ENCODE measurements at places on chromosomes 3 and 15.
A peak's percentile ranks its signal among the peaks of the same experiment; 100 is the strongest.

GRCh38 chr15:96701443-96701842 is 370.9 kb downstream of the NR2F2 start:
- no peak for DNase-seq

DNA sequence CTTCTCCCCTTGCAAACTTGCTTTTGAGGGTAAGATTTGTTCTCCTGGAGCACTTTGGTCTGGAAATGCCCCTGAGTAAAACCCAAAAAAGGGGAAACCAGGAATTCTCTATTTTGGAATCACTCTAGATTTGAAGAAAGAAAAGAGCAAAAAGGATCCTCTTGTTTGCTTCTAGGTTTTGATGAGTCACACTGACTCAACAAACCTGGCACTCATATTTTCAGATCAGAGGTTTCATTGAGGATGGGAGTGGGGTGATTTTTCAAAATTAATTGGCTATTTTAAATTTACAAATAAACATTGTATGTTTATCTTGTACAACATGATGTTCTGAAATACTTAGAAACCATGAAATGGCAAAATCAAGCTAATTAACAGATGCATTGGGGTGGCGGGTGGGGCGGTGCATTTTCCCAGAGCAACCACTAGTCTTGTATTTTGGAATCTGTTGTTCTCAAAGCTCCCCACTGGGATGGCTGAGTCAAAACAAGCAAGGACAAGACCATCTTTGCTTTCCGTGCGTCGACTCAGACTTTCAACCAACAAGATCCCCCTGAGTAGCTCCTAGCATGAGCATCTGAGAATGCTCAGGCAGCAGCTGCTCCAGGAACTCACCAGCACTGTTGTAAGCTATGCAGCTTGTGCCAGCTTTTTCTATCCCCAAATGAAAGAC is 451.4 kb downstream of the WDR72 start:
- no peak for DNase-seq

DNA sequence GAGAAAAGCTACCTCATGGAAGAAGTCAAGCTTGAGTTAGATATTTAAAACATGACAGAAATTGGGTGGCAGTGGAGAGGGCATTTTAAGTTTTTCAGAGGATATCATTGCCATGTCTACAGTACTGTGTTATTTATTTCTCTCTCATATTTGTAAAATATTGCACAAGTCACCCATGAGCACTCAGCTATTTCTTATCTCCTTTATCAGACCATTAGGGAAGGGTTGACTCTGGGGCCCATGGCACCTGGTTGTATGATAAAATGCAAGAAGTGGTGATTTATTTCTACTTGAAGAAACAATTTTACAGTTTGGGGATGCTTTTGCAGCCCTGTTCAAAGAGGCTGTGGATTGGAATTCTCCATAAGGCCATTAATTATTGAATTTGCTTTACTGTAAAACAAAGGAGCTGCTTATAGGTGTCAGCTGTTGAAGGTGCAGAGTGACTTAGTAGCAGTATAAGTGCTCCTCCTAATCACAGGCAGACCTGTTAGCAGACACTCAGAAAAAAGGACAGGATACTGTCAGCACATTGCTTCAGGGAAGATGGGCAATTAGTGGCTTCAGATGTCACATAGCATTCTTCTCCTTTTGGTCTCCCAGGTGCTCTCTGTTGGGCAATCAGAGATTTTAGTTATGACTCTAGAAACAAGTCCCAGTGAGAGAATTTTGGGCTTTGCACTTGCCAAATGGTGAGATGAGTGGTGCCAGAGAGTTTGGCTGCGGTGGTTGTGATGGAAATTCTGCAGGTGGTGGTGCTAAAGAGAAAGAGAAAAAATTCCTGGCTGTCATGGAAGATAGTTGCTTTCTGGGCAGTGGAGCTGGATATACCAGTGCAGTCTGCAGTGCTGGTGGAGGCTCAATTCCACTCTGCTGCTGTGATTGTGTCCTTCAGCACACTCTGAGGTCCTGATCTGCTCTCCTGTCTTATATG is 129.7 kb upstream of the ROPN1 start:
- DNase-seq: no peak

DNA sequence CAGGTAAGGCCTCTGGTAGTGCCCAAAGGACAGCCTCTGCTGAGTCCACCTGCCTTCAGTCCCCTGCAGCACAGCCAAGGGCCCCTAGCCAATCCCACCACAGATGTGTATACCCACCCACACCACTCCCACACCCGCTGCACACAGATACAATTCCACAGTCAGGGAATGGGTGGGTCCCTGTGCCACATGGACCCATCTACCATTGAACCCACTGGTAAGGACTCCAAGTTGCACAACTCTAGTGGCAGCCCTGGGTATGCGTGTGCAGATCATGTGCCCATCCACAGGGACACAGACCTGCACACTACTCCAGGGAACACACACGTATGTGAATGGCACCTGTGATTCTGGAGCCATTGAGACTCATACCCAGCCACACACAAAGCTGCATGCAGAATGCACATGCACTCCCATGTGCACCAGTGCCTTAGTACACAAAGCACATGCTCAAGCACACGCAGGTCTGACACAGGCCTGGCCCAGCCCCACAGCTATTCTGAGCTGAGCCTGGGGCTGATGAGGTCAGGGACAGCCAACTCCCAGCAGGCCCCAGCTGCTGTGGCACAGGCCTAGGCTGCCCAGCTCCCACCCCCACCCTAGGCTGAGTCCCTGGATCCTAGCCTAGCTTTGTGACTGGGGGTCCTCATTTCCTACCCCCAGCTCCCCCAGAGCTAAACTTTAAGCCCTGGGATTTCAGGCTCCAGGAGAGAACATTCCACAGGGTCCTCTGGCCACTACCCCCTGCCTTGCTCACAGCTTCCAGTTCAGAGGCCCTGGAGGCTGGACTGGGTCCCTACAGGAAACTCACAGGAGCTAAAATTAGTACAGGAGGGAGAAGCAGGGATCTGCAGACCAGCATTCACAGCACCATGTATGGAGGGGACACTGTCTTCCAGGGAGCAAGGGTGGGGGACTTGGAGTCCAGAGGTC is 2.7 kb upstream of the ALS2CL start:
- DNase-seq: no peak

DNA sequence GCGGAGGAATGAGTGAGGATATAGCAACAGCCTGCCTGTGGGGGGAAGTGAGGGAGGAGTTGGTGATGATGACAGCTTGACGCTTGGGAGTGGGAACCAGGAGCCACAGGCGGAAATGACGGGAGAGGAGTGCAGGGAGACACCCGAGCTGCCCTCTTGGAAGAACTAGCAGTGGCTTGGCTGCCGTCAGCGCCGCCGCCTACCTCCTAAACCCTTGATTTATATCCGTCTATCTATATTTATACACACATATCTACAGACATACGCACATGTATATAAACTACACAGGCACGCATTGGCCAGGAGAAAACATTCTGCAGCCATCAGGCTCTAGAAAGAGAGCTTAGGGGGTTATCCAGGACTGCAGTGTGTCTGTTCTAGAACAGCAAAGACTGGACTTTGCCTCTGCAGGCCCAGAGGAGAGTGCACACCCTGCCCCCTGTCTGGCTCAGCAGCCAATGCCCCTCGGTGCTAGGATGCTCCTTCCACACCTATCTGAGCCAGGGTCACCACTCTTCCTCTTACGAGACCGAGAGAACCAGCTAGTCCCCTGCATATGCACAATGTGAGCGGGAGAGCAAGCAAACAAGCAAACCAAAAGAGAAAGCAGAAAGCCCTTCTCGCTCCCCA is 45.3 kb upstream of the MAGEF1 start:
- DNase-seq: no peak

GRCh38 chr15:46854564-46854963 is 862.7 kb upstream of the SEMA6D start:
- DNase-seq: no peak

GRCh38 chr15:86620157-86620556 is 540.5 kb downstream of the AGBL1 start:
- no peak for DNase-seq

GRCh38 chr3:34109021-34109420 is 310.6 kb downstream of the PDCD6IP start:
- DNase-seq: no peak

GRCh38 chr3:57896691-57897090 is 111.5 kb upstream of the FLNB start:
- DNase-seq: no peak

- DNase-seq: no peak
Measured at GRCh38 chr3:57998366-57999283, 9.6 kb upstream of the FLNB start.

GRCh38 chr3:35777065-35777464 is 137.7 kb downstream of the ARPP21 start:
- DNase-seq: no peak

- no peak for DNase-seq
Measured at GRCh38 chr15:57284535-57284934, 91.8 kb upstream of the CGNL1 start.

GRCh38 chr3:133248389-133248788 is 151.5 kb upstream of the BFSP2 start:
- DNase-seq: no peak

- no peak for DNase-seq
Measured at GRCh38 chr3:195853996-195854395, 42.3 kb upstream of the MUC4 start.

- no peak for DNase-seq
Measured at GRCh38 chr3:101943029-101943428, 93.7 kb downstream of the NFKBIZ start.

DNA sequence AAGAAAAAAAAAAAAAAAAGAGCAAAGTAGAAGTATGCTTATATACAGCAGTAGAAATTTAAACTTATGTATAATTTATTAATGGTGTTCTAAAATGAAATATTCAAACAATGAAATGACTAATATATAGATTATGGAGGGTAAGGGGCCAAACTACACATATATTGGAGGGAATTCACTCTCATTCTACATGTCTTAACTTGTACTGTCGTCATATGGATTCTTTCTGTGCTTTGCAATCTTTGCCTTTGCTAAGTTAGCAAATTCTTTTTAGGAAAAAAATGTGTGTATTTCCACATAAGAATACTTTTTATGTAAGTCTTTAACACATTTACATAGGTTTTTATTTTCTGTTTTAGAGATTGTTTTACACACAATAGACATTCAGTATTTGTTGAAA is 118.9 kb upstream of the MBNL1 start:
- DNase-seq: no peak

DNA sequence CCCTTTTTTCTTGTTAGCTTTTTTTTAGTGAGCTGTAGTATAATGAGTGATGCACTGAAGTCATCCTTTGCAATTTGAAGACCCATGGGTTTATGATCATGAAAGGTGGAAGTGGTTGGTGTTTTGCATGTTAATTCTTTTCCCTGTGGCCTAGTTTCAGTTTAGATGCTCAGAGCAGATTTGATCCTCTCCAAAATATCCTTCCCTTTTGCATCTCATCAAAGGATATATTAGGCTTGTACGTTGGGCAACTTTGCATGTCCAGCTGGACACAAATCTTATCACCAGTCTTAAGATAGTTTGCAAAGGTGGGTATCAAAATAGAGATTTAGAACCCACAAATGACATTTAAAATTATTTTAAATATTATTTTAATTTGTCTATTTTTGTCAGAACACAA is 72.7 kb downstream of the MYRIP start:
- DNase-seq: no peak

GRCh38 chr3:14507757-14508504 is 32.2 kb downstream of the GRIP2 start:
- no peak for DNase-seq

DNA sequence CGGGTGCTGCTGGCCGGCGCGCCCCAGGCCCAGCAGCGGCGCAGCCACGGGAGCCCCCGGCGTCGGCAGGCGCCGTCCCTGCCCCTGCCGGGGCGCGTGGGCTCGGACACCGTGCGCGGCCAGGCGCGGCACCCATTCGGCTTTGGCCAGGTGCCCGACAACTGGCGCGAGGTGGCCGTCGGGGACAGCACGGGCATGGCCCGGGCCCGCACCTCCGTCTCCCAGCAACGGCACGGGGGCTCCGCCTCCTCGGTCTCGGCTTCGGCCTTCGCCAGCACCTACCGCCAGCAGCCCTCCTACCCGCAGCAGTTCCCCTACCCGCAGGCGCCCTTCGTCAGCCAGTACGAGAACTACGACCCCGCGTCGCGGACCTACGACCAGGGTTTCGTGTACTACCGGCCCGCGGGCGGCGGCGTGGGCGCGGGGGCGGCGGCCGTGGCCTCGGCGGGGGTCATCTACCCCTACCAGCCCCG is 777 bp downstream of the LOXL1 start:
- peak; percentile 47 for DNase-seq

DNA sequence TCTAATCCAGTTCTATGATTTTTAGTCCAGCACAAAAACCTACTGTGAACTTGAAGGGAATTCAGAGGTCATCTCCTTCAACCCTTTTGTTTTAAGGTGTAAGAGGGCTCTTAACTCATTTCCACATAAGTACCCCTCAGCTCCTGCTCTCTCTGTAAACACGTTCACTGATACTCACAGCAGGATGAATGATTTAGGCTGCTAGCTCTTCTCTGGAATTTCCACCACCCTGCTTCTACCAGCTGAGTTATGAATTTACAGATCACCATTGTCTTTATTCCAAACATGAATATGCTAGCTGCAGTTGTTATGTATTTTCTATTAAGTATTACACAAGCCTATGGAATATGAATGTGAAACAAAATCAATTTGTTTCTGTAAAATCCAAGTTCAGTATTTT is 101.3 kb upstream of the NANOGP8 start:
- DNase-seq: no peak

DNA sequence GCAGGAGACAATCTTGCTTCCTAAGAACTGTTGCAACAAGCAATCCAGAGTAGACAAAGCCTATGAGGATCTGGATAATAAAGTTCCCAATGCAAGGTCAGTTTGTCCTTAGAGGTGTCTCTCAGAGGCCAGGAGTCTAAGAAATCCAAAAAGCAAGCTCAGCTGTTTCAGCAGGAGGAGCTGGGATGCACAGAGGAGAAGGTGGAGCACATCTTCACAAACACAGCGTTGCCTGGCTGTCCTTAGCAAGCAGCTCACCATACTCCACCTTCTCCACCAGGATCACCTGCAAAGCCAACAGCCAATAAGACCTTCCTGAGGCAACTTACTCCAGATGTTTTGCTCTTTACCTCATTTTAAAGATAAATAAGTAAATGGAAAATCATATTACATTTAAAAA is 365 bp downstream of the ZBED2 start:
- no peak for DNase-seq

DNA sequence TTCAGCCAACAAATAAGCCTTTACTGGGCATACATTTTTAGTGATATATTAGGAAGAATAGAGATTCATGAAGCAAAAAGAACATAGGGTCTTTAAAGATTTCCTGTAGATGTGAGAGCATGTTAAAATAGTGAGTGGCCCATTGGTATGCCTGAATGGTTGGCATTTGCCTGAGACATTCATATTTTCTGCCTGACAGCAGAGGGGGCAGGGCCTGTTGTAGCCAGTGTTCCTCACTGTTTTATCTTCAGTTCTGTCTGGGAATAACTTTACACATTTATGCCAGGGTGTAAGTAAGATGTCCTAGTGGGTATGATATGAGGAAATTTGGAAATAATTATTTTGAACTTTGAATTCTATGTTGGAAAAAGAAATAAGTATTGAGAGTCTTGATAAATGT is 704.7 kb upstream of the ARPP21 start:
- no peak for DNase-seq

GRCh38 chr15:73165844-73166243 is 113.6 kb downstream of the NEO1 start:
- no peak for DNase-seq

All from activated CD8-positive, alpha-beta memory T cell treated with anti-CD3 and anti-CD28 coated beads, Interleukin-2, amount 50 U/mL, for 4 hours (primary cell).